ENCODE measurements at places on chromosomes 7 and 10.

DNA sequence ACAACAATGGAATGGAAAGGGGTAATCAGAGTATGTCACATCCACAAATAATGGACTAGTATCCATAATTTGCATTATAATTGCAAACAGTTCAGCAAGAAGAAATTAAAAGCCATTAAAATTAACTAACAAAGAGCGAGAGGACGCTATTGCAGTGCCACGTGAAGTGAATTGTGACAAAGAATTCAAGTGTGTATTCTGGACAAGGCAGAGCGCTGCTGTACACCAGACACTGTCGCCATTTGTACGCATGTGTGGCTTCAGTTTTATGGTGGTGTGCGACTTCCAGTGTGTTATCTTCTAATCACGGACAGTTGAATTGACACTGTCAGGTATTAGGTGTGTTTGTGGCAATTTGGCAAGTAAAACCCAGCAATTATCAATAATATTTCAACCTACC, 11.3 kb downstream of the CYP3A5 start:
- peaks cover 4% of the 10 kb centered on the region for H3K36me3 ChIP-seq
- no peaks in the 10 kb centered on the region for H3K27me3 ChIP-seq
- no peak overlapping the region for H3K4me3 ChIP-seq
- no peak for DNase-seq

- no peaks in the 10 kb centered on the region for H3K27me3 ChIP-seq
- peaks cover 28% of the 10 kb centered on the region for H3K4me1 ChIP-seq
- no peak for DNase-seq
Observed at GRCh38 chr7:11335947-11336346, 362.3 kb downstream of the PHF14 start.

- no peaks in the 10 kb centered on the region for H3K36me3 ChIP-seq
- peaks cover 2% of the 10 kb centered on the region for H3K27me3 ChIP-seq
- no peak overlapping the region for H3K27ac ChIP-seq
- H3K4me1 ChIP-seq, result no peaks in the 10 kb centered on the region
- no peak overlapping the region for H3K4me3 ChIP-seq
- no peak for DNase-seq
Observed at GRCh38 chr7:12244694-12245093, 33.6 kb downstream of the TMEM106B start.

DNA sequence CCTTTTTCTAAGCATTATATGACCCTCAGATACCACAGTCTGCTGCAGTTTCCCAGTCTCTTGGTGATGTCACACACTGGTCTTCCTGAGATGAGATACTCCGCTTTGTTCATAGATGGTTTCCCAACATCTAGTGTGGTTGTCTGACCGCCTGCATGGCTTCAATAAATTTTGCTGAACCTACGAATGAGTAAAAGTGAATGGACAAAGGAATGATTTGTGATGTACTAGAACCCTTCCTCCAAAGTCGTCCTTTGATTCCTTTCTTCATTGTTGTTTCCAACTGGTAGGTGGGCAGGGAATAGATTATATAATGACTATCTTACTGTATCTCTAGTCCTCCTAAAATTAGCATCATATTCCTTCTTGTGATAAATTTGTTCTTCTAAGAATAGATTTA, 82.5 kb downstream of the SLC35B4 start:
- H3K36me3 ChIP-seq, result no peaks in the 10 kb centered on the region
- H3K4me3 ChIP-seq, result no peak overlapping the region
- H3K4me1 ChIP-seq, result no peaks in the 10 kb centered on the region
- H3K27ac ChIP-seq, result no peak overlapping the region
- H3K27me3 ChIP-seq, result peaks cover 23% of the 10 kb centered on the region

DNA sequence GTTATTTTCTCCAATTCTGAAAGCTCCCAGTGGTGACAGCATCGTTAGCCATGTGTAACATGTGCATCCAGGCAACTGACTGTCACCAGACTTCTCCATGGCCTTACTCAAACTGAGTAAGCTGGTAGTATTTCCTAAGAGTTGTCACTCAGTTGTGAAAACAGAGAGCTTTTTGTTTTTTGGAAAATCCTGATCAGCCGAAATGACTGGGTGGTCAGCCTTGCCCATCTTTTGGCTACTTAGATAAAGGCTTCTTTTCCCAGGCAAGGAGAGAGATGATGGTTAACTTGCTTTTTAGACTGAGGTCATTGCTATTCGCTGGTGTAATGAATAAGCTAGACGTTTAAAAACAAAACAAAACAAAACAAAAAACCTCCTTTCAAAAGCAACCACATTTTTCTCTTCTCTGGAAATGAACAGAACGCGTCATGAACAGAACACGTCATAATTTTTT, 159.5 kb upstream of the KLF14 start:
- no peak for DNase-seq
- H3K27ac ChIP-seq, result peak overlapping the region; percentile 72
- H3K4me1 ChIP-seq, result peaks cover 80% of the 10 kb centered on the region
- no peaks in the 10 kb centered on the region for H3K27me3 ChIP-seq
- H3K4me3 ChIP-seq, result peak overlapping the region; percentile 2
- H3K36me3 ChIP-seq, result peaks cover 15% of the 10 kb centered on the region

GRCh38 chr10:119502618-119503155, 39.8 kb downstream of the RGS10 start:
- H3K36me3 ChIP-seq, result peaks cover 2% of the 10 kb centered on the region
- H3K27ac ChIP-seq, result no peak overlapping the region
- no peak overlapping the region for H3K4me3 ChIP-seq
- no peak for DNase-seq

- peaks cover 25% of the 10 kb centered on the region for H3K36me3 ChIP-seq
- no peaks in the 10 kb centered on the region for H3K27me3 ChIP-seq
- H3K4me3 ChIP-seq, result no peak overlapping the region
- H3K27ac ChIP-seq, result no peak overlapping the region
- H3K4me1 ChIP-seq, result no peaks in the 10 kb centered on the region
- no peak for DNase-seq
Observed at GRCh38 chr7:74598558-74598957, 59.0 kb upstream of the GTF2I start.

DNA sequence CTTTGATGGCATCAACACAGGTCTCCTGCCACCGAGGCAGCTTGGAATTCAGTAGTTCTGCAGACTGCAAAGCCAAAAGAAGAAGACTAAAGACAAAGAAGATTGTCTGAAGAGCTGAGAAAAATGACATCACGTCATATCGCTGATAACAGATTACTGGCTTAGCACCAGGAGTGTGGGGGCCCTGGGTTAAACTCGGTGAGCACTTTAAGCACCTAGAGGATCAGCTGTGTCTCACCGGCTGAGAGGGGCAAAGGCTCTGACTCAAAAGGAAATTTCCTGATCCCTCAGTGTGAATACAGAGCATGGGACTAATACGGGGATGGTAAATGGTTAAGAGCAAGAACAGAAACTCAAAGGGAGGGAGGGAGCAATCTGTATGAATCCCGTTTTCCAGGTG, 30.7 kb downstream of the BRI3 start:
- no peak overlapping the region for H3K4me3 ChIP-seq
- no peak overlapping the region for H3K27ac ChIP-seq
- H3K36me3 ChIP-seq, result peaks cover 31% of the 10 kb centered on the region
- DNase-seq, result no peak
- no peaks in the 10 kb centered on the region for H3K4me1 ChIP-seq

DNA sequence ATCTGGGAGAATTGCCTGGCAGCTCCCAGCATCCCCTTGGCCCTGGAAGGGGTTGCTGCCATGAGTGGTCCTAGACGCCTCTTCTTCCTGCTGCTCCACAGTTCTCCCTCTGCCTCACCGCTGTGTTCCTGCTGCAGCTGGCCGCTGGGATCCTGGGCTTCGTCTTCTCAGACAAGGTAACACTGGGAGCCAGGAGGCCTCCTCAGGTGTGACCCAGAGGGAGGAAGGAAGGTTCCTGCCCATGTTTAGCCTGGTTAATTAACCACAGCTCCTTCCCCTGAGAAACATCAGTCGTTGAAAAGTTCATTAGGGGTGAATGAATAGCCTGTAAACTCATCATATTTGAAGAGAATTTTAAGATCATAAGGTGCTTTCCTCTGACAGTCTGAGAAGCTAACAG, 18.2 kb downstream of the TSPAN33 start:
- no peak for DNase-seq
- H3K4me3 ChIP-seq, result no peak overlapping the region
- peaks cover 50% of the 10 kb centered on the region for H3K27me3 ChIP-seq
- H3K36me3 ChIP-seq, result no peaks in the 10 kb centered on the region

- no peak overlapping the region for H3K4me3 ChIP-seq
- H3K27ac ChIP-seq, result peak overlapping the region; percentile 23
- peaks cover 25% of the 10 kb centered on the region for H3K4me1 ChIP-seq
- H3K36me3 ChIP-seq, result peaks cover 10% of the 10 kb centered on the region
Observed at GRCh38 chr7:117165656-117166055, 157.2 kb downstream of the WNT2 start.

All from osteocyte (in vitro differentiated cells).